ENCODE measurements at places on chromosomes 12 and 14.

DNA sequence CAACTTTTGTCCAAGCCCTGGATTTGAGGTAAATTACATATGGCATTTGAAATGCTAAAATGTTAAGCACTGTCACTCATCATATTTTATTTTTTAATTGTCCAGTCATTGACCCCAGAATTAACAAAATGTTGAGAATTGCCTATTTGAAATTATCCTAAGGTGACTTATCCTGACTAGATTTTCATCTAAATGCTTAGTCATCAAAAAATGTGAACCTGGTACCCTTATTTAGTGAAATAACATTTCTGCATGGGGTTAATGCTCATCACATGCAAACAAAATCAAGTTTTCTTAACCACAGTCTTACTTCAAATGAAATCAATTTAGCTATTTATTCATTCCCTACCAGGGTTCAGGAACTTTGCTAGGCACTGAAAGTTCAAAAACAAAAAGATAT is 232.0 kb upstream of the DCN start:
- no peak for DNase-seq

DNA sequence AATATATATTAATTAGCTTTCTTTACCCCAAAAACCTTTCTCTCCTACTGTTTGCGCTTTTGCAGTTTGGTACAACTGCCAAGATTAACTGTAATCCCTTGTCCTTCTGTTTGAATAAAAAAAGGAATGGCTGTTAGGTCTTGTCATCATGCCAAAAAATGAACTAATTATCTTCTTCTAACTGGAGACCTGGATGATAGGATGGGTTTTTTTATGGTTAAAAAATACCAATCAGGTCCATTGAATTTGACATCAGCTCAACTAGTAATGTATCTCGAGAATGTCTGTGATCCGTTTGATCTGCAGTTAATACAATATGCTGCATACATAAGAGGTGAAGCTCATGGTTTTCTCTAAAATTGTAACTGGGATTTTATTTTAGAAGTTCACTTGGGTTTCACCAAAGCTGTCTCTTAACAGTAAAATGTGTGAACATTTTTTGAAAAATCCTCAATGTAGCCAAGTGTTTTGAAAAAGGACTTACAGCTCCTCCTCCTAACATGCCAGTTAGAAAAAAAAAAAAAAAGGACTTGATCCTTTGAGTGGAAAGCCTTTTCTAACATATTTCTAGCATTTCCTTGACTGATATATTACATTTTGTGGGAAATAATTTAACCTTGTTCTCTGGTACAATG is 96.8 kb downstream of the SRGAP1 start:
- DNase-seq: no peak

GRCh38 chr12:128971802-128972201 is 118.5 kb downstream of the GLT1D1 start:
- DNase-seq: no peak

- no peak for DNase-seq
Measured at GRCh38 chr12:40192704-40193255, 32.0 kb upstream of the LRRK2 start.

- DNase-seq: no peak
Measured at GRCh38 chr12:92118826-92119536, 26.7 kb downstream of the BTG1 start.

GRCh38 chr12:132071040-132071810 is 72.9 kb downstream of the DDX51 start:
- no peak for DNase-seq

- DNase-seq: no peak
Measured at GRCh38 chr14:21923820-21924219, 250.2 kb upstream of the OR4E1 start.

DNA sequence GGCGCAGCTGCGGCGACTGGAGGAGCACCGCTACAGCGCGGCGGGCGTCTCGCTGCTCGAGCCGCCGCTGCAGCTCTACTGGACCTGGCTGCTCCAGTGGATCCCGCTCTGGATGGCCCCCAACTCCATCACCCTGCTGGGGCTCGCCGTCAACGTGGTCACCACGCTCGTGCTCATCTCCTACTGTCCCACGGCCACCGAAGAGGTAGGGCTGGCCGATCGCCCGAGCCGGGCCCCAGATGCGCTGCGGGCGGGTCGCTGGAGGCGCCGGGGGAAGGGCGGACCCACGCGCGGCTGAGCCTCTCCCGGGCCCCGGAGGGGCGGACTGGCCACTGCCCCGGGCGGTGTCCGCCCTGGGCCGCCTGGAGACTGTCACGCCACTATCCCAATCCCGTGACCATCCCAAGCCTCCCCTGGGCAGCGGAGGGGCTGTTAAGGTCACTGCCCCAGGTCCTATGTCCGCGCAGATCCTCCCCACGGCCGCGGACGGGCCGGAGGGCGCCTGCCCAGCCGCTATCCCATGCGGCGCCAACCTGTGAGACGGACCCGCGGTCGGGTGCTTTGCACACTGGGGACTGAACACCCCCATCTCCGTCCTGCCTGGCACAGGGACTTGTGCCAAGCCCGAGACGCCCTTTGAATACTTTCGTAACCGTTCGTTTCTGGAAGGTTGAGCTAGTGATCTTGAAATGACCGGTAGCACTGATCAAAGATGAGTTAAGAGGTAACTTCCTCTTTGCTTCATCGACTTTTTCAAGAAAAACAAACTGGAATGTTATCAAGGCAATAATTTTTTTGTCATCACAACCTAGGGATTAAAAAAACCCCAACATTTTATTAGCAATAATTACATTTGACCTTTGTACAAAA is 725 bp downstream of the CHPT1 start:
- DNase-seq: no peak

- peak; percentile 94 for DNase-seq
Measured at GRCh38 chr12:104137902-104138796, at the start of gene NFYB. Gene NFYB, minus strand, starts transcription at chr12:104138210. Its CDS starts 2,757 bp downstream, at chr12:104135453.

GRCh38 chr12:96098631-96099030 is 63.2 kb upstream of the LTA4H start:
- no peak for DNase-seq

DNA sequence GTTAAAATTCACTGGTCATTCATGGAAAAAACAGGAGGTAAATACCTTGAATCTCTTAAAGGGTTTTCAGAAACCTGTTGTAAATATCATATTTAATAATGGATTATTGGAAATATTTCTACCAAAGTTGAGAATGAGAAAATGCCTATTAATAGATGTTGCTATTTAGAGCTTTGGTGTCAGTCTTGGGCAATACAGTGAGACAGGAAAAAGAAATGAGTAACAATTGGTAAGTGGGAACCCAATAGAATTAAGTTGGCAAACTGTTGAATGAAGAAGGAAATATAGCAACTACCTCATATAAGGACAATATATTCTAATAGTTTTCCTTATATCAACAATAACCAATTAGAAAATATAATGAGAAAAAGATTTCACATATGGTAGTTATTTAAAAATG is 78.0 kb downstream of the ATF7IP start:
- DNase-seq: no peak

DNA sequence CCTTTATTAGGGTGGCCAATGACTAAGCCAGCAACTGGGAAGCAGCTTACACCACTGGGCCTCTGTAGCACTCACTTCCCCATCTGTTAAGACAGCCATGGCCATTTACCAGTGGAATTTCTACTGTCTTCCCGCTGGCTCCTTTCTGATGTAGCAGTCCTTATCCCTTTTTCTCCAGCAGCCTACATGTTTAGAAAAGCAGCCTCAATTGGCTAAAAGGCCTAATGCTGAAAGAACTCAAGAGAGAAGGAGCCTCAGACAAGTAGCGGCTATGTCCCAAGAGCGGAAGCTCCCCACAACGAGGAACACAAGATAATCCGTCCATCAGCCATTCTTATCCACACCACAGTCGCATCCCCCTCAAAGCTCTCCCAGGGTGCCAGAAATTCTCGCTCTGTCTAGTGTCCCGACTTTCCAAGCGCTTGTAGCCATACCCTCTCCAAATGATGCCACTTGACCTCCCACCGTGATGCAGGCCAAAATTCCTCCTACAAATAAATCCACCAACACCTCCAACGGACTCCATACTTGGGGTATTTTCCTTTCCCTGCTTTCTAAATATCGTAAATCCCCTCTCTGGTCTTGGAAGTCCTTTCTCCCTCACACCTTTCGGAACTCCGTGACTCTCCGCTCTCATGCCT is 624 bp downstream of the M6PR start:
- peak; percentile 9 for DNase-seq

- no peak for DNase-seq
Measured at GRCh38 chr12:2976581-2976996, 17.4 kb downstream of the TEAD4 start.

- no peak for DNase-seq
Measured at GRCh38 chr14:102189874-102190273, 50.2 kb downstream of the WDR20 start.

- DNase-seq: no peak
Measured at GRCh38 chr14:85634205-85634604, 104.3 kb downstream of the FLRT2 start.

DNA sequence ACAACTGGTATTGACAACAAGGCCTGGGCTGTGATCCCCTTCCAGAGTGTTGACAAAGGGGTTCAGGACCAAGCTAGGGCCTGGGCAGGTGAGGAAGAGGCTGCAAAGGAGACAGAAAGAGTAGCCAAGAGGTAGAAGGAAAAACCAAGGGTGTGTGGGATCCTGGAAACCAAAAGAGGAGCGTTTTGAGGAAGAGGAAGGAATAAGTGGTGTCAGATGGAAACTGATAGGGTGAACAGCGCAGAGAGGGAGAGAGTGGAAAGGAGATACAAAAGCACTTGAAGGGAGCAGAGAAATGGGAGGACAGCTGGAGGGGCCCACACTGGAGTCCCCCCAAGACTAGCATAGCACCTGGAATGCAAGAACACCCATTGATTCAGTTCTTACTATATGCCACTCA is 8.3 kb upstream of the HVCN1 start:
- no peak for DNase-seq

DNA sequence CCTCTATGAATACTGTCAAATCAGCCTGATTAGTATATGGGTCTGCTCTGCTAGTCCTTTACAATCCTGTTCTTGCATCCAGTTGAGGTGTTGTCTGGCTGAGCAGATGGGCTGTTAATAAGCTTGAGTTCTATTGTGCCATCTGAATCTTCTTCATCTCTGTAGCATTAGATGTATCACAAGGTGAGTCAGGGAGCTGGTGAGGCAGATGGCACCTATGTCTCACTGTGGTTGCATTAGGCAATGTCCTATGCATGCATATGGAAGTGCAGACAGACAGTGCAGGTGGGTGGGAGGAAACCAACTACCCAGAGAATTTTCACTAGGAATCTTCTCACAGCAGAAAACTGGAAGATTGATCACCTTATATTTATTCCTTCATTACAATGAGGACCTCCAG is 165.7 kb upstream of the STXBP6 start:
- DNase-seq: no peak

DNA sequence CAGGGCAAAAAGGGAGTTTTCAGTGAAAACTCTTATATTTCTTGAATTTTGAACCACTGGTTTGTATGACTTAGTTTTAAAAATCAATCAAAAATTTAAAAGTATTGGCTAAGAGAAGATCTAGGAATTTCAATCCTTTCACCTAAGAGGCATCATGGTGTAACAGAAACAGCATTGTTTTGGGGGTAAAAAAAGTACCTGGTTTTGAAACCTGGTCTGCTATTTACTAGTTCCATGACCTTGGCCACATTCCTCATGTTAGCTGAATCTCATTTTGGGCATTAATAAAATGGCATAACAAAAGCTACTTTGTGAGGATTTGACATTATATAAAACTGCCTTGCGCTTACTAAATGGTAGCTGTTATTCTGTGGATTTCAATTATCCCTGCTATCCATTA is 16.7 kb upstream of the GNPNAT1 start:
- DNase-seq: no peak

DNA sequence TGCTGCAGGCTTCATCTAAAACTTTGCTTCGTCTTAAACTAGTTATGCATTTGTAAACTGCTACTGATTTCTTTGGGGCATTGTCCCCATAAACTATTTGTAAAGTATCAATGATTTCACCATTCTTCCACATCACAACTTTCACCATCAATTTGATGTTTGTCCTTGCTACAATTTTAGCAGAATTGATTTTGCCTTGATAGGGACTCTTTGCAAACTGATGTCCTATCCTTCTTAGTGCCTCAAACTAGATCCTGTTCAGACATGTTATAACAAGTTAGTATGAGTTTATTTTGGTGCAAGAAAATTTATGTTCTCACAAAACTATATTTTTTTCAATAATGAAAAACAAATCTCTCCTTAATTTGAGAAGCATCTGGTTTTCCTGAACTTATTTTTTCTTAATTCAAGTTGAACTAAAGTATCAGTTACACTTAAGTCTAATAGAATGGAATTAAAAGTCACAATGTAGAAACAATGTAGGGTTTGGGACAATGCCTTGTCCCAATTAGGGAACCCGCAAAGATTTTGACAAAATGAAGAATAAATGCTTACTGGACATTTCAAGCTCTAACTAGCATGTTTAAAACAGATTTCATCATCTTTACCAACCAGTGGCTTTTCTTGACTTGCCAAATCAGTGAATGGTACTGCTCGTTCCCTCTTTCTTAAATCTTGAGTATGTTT is 10.1 kb upstream of the ARID4A start:
- no peak for DNase-seq

GRCh38 chr12:116202940-116203339 is 74.6 kb downstream of the MED13L start:
- DNase-seq: no peak

GRCh38 chr12:110537605-110538409 is 35.7 kb downstream of the RAD9B start:
- DNase-seq: no peak

- DNase-seq: no peak
Measured at GRCh38 chr14:62079038-62079437, 316.8 kb downstream of the SNAPC1 start.

GRCh38 chr12:115421796-115422709 is 738.1 kb upstream of the TBX3 start:
- no peak for DNase-seq

- DNase-seq: no peak
Measured at GRCh38 chr12:25819691-25820090, 138.8 kb upstream of the RASSF8 start.

DNA sequence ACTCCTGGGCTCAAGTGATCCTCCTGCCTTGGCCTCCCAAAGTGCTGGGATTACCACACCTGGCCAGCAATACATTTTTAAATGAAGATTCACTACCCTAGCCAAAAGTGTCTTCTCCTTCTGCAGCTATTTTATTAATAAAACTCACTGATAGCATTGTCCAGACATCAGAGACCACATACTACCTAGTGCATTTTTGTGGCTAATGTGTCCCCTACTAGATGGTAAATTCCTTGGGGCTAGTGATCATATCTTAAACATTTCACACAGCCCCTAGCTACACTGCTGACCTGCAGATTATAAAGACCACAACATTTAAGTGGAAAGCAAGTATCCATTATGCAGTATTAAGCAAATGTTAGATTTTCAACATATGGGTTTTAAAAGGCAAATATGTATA is 17.0 kb downstream of the DTD2 start:
- DNase-seq: no peak

All from naive thymus-derived CD4-positive, alpha-beta T cell (primary cell).